Nucleus accumbens (tissue), 56 donors: ENCODE measurements at places on chromosomes 13 and 19.
A peak's percentile ranks its signal among the peaks of the same experiment; 100 is the strongest.

- no peak for DNase-seq
Measured at GRCh38 chr13:93118081-93118615, 108.5 kb upstream of the GPC6 start.

- peak; percentile 79 for DNase-seq
Measured at GRCh38 chr13:45194081-45194939, 6.5 kb downstream of the KCTD4 start.

DNA sequence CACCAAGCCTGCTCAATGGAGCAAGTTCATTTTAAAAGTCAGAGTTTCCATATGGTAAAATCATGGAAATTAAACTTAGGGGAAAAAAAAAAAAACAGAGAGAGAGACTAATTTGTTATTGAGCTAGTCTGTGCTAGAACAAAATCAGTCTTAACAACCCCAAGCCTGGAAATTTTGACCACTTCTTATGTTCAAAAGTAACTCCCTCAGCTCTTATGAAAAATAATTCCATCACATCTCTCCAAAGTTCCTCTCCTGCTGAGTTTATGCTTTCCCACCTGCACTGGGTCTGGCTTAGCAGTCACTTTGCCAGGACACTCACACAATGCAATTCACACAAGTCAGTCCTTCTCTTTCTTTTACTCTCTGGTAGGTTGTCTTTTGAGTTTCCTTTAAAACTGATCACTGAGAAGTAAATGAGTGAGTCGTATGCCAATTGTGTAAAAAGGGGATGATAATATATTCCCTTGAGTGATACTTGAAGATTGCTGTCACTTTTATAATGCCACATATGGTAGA is 92.6 kb downstream of the ENOX1 start:
- DNase-seq: no peak

DNA sequence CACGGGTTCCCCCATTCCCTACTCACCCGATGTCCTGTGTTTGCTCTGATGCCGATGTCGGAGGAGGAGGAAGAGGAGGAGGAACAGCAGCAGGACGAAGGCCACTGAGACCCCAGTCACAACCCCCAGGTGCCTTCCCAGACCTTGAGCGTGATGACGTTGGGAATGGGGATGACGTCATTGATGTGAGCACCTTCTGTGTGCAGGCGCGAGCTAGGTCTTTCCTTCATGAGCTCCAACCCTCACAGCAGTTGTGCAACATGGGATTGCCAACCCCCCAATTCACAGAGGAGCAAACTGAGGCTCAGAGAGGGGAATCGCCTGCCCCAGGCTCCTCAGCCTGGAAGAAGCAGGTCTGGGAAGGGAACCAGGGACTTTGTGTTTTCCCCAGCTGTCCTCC is 4.2 kb downstream of the LILRB5 start:
- DNase-seq: no peak

GRCh38 chr13:92345627-92346026 is 881.0 kb upstream of the GPC6 start:
- DNase-seq: no peak

DNA sequence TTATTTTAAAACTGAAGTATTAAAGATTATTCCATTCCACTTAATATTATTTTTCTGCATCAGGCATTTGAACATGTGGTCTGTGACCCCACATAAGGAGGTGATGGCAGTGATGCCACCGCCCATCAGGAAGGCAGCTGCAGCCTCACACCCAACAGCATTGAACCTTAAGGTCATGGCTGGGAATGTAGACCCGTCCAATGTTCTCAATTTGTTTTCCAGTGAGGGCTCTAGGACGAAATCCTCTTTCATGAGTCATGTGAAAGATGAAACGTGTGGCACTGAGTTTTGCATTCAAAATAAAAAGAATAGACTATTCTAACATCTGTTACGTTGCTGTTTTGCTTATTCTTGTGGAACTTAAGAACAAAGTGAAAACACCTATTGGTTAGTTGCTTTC is 74.5 kb upstream of the ANKRD10 start:
- no peak for DNase-seq

DNA sequence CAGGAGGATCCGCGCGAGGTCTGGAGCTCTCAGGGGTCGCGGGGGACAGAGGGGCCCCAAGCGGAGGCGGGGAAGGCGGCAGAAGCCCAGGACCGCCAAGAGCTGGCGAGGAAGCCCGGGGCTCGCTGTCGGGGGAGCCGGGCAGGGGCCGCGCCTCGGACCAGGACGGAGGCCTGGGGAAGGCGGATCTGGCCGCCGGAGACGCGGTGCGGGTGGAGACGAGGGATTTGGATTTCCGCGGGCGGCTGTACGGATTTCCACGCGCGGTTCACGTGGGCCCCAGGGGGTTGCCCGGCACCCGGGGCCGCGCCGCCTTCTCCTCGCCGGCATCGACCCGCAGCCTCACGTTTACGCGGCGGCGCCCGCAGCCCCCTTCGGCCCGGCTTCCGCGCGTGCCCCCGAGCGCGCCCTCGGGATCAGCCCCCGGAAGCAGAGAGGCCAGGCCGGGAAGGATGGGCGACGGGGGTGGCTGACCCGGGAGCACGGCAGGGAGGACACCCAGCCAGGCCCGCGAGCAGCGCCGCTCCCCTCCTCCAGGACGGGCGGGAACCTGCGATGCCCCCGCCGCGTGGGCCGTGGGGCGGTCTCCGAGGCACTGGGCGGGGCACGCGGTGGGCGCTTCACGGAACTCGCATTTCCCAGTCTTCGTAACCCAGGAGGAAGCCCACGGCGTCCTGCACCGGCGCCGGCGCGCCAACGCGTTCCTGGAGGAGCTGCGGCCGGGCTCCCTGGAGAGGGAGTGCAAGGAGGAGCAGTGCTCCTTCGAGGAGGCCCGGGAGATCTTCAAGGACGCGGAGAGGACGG is 4.7 kb downstream of the F7 start:
- no peak for DNase-seq
